ENCODE measurements at places on chromosomes 4 and X.

DNA sequence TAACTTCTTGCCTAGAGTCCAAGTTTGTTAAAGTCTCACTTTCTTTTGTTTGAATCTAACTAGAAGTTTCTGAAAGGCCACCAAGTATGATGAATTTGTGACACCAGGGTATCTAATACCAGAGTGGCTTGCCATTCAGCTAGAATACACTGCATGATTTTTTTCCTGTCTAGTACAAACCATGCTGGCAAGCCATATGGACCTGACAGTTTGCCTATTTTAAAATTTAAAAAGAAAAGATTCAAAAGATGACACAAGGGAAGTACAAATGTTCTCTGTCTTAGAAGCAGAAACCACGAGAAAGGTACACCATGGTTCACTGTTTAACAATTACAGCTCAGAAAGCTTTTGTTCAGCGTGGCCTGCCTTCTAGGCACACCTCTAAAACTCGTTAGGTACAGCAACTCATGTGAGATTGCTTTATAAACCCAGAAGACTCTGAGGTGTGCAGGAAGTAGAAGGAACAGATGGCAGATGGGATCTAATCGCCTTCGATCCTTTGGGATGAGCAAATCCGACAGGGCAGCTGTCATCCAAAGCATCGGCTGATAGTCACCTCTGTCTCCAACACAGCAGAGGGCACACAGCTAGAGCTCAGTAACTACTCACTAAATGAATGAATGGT, 35.4 kb upstream of the CENPU start:
- H3K36me3 ChIP-seq, result peaks cover 21% of the 10 kb centered on the region
- H3K4me3 ChIP-seq, result no peak overlapping the region
- DNase-seq, result no peak
- H3K4me1 ChIP-seq, result no peaks in the 10 kb centered on the region
- H3K27ac ChIP-seq, result no peak overlapping the region

- no peaks in the 10 kb centered on the region for H3K27me3 ChIP-seq
- H3K27ac ChIP-seq, result peak overlapping the region; percentile 82
- peaks cover 7% of the 10 kb centered on the region for H3K36me3 ChIP-seq
- no peak for DNase-seq
- H3K4me1 ChIP-seq, result peaks cover 19% of the 10 kb centered on the region
- no peak overlapping the region for H3K4me3 ChIP-seq
Measured at GRCh38 chrX:31199840-31200114, 127.9 kb upstream of the FTHL17 start.

GRCh38 chr4:8891255-8891645, 19.6 kb upstream of the HMX1 start:
- H3K27me3 ChIP-seq, result peaks cover 82% of the 10 kb centered on the region
- H3K36me3 ChIP-seq, result no peaks in the 10 kb centered on the region
- no peak overlapping the region for H3K27ac ChIP-seq
- no peak overlapping the region for H3K4me3 ChIP-seq
- no peak for DNase-seq

- peak overlapping the region; percentile 99 for H3K27ac ChIP-seq
- H3K27me3 ChIP-seq, result no peaks in the 10 kb centered on the region
- H3K4me3 ChIP-seq, result no peak overlapping the region
- no peaks in the 10 kb centered on the region for H3K36me3 ChIP-seq
Measured at GRCh38 chrX:45715748-45716147, 515.1 kb upstream of the DIPK2B start.

- DNase-seq, result no peak
- H3K27ac ChIP-seq, result no peak overlapping the region
- no peaks in the 10 kb centered on the region for H3K27me3 ChIP-seq
- no peaks in the 10 kb centered on the region for H3K36me3 ChIP-seq
- H3K4me3 ChIP-seq, result no peak overlapping the region
Measured at GRCh38 chr4:72011906-72012305, 19.9 kb upstream of the NPFFR2 start.

All from RWPE2 (cell line).